ENCODE measurements at places on chromosomes 4 and X. TPM values are rescaled to one million over a fixed set of nuclear protein-coding genes. Genes with fewer than 3 reads are reported as not detected.

DNA sequence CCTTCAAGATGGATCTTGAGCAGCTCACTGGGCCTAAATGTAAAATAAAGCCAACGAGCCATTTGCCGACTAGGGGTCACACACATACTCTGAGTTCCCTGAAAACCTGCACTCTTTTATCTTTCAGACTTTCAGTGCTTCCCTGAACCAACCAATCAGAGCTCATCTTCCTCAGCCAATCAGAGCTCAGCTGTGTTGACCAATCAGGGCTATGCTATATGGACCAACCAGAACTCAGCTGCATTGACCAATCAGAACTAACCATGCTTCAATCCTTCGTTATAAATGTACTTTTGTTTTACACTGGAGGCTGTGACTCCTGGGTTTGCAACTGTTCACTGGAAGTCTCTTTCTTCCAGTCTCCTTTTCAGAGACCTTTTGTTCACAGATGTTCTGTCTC, 19.3 kb downstream of the SLC25A53 start:
- no peak for DNase-seq
- no peaks in the 10 kb centered on the region for H3K27me3 ChIP-seq
- H3K27ac ChIP-seq: no peak overlapping the region
- no peak overlapping the region for H3K4me3 ChIP-seq

- no peaks in the 10 kb centered on the region for H3K36me3 ChIP-seq
- no peak for DNase-seq
- peaks cover 17% of the 10 kb centered on the region for H3K4me1 ChIP-seq
- no peaks in the 10 kb centered on the region for H3K27me3 ChIP-seq
These were observed 774 bp upstream of the RAPGEF2 start for GRCh38 chr4:159101988-159102621.

DNA sequence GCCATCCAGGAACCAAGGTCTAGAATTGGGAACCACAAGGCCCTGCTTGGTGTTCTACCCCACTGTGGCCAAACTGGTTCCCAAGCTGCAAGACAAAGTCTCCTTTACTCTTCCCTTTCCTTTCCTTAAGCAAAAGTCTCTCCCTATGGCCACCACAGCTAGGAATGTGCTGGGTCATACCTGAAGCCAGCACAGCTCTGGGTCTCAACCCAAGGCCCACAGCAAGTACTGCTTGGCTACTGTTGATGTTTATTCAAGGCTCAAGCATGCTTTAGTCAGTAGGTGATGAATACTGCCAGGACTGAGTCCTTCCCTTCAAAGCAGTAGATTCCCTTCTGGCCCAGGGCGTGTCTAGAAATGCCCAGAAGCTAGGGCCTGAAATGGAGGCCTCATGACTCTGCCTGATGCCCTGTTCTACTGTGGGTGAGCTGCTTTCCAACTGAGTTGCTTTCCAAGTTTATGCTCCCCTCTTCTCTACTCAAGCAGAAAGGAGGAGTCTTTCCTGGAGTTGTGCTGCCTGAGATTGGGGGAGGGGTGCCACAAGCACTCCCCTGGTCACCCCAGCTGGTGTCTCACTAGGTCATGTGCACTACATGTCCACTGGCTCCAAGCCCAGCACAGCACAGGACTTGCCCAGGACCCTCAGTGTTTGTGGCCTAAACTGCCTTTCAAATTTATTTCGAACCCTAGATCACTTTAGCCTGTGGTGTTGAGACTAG, 44.9 kb downstream of the STAP1 start:
- H3K36me3 ChIP-seq: no peaks in the 10 kb centered on the region
- no peaks in the 10 kb centered on the region for H3K27me3 ChIP-seq
- H3K4me1 ChIP-seq: no peaks in the 10 kb centered on the region
- H3K27ac ChIP-seq: no peak overlapping the region
- no peak for DNase-seq
- H3K4me3 ChIP-seq: no peak overlapping the region

GRCh38 chr4:154009191-154009590, 220.3 kb upstream of the SFRP2 start:
- no peak overlapping the region for H3K4me3 ChIP-seq
- no peak for DNase-seq
- H3K4me1 ChIP-seq: no peaks in the 10 kb centered on the region
- H3K27ac ChIP-seq: no peak overlapping the region

- no peak overlapping the region for H3K27ac ChIP-seq
- no peaks in the 10 kb centered on the region for H3K36me3 ChIP-seq
- DNase-seq: peak; percentile 76
These were observed 845 bp downstream of the ZAR1 start for GRCh38 chr4:48490680-48491513.

- no peaks in the 10 kb centered on the region for H3K36me3 ChIP-seq
- H3K4me1 ChIP-seq: peaks cover 12% of the 10 kb centered on the region
- no peaks in the 10 kb centered on the region for H3K27me3 ChIP-seq
- DNase-seq: no peak
- H3K27ac ChIP-seq: no peak overlapping the region
These were observed 1.9 kb downstream of the GK start for GRCh38 chrX:30654989-30655607.

- peaks cover 10% of the 10 kb centered on the region for H3K4me1 ChIP-seq
- H3K27ac ChIP-seq: peak overlapping the region; percentile 68
- no peak overlapping the region for H3K4me3 ChIP-seq
- DNase-seq: no peak
- H3K36me3 ChIP-seq: no peaks in the 10 kb centered on the region
- H3K27me3 ChIP-seq: no peaks in the 10 kb centered on the region
These were observed 60.9 kb upstream of the HS3ST1 start for GRCh38 chr4:11489453-11490083.

DNA sequence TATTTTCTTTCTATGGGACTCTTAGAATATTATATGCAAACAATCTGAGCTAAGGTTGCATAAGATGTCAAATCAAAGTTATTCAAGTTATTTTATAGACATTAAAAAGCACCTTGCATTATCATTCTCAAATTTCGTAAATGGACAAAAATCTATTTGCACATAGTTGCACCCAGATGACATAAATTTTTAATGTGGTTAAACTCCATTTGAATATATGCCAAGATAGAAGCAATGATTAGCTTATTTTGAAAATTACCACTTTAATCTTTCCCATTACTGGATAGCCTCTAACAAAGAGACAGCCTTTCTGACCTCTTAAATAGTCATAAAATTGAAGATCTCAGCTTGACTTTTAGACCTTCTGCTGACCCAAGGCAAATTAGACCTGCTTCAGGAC, 386.8 kb downstream of the RAPGEF2 start:
- H3K36me3 ChIP-seq: no peaks in the 10 kb centered on the region
- no peaks in the 10 kb centered on the region for H3K4me1 ChIP-seq
- no peak for DNase-seq
- H3K4me3 ChIP-seq: no peak overlapping the region
- no peak overlapping the region for H3K27ac ChIP-seq
- H3K27me3 ChIP-seq: peaks cover 6% of the 10 kb centered on the region

GRCh38 chr4:39609454-39609931, 29.2 kb downstream of the SMIM14 start:
- H3K27me3 ChIP-seq: no peaks in the 10 kb centered on the region
- peak overlapping the region; percentile 33 for H3K27ac ChIP-seq
- H3K4me3 ChIP-seq: peak overlapping the region; percentile 21

DNA sequence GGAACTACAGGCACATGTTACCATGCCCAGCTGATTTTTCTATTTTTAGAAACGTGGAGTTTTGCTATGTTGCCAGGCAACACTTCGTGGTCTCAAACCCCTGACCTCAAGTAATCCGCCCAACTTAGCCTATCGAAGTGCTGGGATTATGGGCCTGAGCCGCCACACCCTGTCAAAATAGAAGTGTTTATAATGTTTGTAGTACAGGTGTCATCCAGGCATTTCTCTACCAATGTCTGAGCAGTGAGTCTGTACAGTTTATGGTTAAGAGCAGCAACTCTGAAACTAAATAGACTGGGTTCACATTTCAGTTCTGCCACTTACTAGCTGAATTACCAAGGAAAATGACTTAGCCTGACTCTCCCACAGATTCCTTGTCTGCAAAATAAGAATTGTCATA, 460.4 kb upstream of the GALNT7 start:
- H3K4me1 ChIP-seq: no peaks in the 10 kb centered on the region
- H3K27me3 ChIP-seq: no peaks in the 10 kb centered on the region
- no peak overlapping the region for H3K4me3 ChIP-seq
- no peaks in the 10 kb centered on the region for H3K36me3 ChIP-seq
- no peak overlapping the region for H3K27ac ChIP-seq

- H3K27ac ChIP-seq: no peak overlapping the region
- DNase-seq: no peak
- H3K36me3 ChIP-seq: no peaks in the 10 kb centered on the region
- peak overlapping the region; percentile 28 for H3K4me3 ChIP-seq
These were observed 1.2 kb downstream of the TMEM255A start for GRCh38 chrX:120309873-120310705.

- no peak overlapping the region for H3K4me3 ChIP-seq
- no peak for DNase-seq
- no peaks in the 10 kb centered on the region for H3K27me3 ChIP-seq
- H3K4me1 ChIP-seq: no peaks in the 10 kb centered on the region
- no peak overlapping the region for H3K27ac ChIP-seq
These were observed 115.1 kb upstream of the PCDH18 start for GRCh38 chr4:137647375-137647774.

DNA sequence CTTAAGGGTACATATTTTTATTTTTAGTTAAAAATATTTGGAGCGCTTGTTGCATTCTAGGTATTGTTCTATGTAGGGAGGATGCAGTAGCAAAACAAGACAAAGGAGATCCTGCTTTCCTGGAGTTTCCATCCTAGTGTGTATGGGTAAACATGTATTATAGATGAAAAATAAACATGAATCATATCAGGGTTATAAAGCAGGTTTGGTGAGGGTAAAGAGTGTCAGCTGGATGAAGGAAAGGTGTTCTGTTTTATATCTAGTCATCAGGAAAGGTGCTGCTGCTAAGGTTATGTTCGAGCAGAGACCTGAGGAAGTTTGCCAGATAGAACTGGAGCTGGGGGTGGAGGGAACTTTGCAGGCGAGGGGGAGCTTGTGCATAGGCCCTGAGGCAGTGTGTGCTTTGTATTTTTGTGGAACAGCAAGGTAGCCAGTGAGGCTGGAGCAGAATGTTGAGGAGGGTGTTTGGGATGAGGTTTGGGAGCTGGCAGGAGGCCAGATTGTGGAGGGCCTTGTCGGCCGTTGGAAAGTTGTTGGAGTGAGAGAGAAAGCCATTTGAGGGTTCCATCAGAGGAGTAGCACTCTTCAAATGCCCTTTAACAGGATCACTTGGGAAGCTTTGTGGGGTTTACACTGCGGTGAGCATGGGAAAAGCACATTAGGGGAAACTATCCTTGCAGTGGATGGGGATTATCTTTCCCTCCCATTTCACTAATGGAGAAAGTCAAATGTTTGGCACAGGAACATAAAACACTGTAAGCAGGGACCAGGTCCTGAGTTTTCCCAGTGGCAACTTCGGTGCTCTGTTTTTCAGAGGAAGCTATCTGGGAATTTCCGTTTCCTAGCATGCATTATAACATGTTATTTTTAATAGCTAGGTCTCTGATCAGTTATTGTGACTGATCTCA, 35.9 kb downstream of the AFF1 start:
- no peak overlapping the region for H3K27ac ChIP-seq
- DNase-seq: no peak
- no peaks in the 10 kb centered on the region for H3K27me3 ChIP-seq

- no peak for DNase-seq
- no peak overlapping the region for H3K4me3 ChIP-seq
- no peaks in the 10 kb centered on the region for H3K4me1 ChIP-seq
- H3K36me3 ChIP-seq: no peaks in the 10 kb centered on the region
These were observed 281.8 kb downstream of the RAPGEF2 start for GRCh38 chr4:159384632-159385031.

DNA sequence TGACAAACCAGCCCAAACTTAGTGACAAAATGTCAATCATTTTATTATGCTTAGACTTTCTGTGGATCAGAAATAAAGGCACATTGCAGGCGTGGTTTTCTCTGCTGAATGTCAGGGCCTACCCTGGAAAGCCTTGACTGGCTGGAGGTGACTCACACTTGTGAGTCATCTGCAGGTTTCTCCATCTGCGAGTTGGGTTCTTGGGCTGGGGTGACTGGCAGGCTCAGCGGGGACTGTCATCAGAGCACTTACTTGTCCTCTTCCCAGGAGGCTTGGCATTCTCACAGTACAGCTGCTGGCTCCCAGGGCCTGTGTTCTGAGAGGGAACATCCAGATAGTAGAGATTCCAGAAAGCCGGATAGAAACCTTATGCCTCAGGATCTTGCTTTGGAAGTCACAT, 153.8 kb upstream of the AGA start:
- H3K4me3 ChIP-seq: no peak overlapping the region
- no peaks in the 10 kb centered on the region for H3K27me3 ChIP-seq
- H3K4me1 ChIP-seq: no peaks in the 10 kb centered on the region
- H3K36me3 ChIP-seq: no peaks in the 10 kb centered on the region

- H3K4me3 ChIP-seq: no peak overlapping the region
- no peaks in the 10 kb centered on the region for H3K36me3 ChIP-seq
- no peak overlapping the region for H3K27ac ChIP-seq
- no peaks in the 10 kb centered on the region for H3K27me3 ChIP-seq
These were observed 42.7 kb upstream of the CTAG2 start for GRCh38 chrX:154695911-154696675.

DNA sequence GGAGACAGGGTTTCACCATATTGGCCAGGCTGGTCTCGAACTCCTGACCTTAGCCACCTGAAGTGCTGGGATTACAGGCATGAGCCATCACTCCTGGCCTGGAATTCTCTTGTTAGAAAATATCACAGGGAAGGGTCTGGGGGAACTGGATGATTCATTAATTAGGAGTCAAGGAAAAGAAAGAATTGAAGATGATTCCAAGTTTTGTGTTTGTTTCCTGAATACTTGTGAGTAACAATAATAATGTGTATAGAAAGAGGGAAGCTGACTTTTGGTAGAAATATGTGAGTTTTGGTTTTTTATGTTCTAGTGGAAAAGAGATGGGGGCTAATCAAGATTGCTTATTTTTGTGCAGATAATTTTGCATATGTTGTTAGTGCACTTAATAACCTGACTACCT, 77.3 kb upstream of the CLNK start:
- DNase-seq: no peak
- H3K27me3 ChIP-seq: no peaks in the 10 kb centered on the region
- H3K4me1 ChIP-seq: no peaks in the 10 kb centered on the region
- H3K27ac ChIP-seq: no peak overlapping the region

- no peak overlapping the region for H3K4me3 ChIP-seq
- H3K4me1 ChIP-seq: no peaks in the 10 kb centered on the region
- H3K27me3 ChIP-seq: no peaks in the 10 kb centered on the region
- no peak for DNase-seq
- H3K27ac ChIP-seq: no peak overlapping the region
These were observed 756.9 kb downstream of the FAT4 start for GRCh38 chr4:126071346-126072333.

DNA sequence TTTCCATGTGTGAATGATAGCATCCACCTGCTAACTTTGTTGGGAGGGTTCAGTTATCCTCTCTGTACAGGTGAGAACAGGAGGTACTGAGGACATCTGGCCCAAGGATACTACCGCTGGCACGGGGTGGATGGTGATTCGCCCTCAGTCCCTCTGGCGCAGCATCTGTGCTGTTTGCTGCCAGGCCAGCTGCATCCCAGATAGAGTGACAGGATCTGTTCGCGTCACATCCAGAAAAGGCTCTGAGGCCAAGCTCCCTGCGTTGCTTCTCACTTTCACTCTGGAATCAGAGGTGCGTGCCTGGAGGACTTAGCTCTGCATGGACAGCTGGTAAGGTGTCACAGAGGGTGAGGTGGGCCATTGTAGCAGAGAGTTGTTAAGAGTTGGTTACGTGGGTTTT, 95.4 kb downstream of the TBL1X start:
- DNase-seq: no peak
- H3K4me1 ChIP-seq: no peaks in the 10 kb centered on the region
- no peaks in the 10 kb centered on the region for H3K36me3 ChIP-seq
- no peak overlapping the region for H3K27ac ChIP-seq
- no peaks in the 10 kb centered on the region for H3K27me3 ChIP-seq

The CSN1S1 gene
- not detected for polyA plus RNA-seq

The ESX1 gene
- not detected for polyA plus RNA-seq

The IL1RAPL1 gene
- not detected for polyA plus RNA-seq

The FAM53A gene
- 1.2 TPM for polyA plus RNA-seq

The HSD17B13 gene
- 0.13 TPM for polyA plus RNA-seq

The FAM47A gene
- polyA plus RNA-seq: not detected

The POU4F2 gene
- polyA plus RNA-seq: not detected

Data from spleen (tissue), 13 donors.